ENCODE measurements at places on chromosomes 1 and 21. TPM values are rescaled to one million over a fixed set of nuclear protein-coding genes. Genes with fewer than 3 reads are reported as not detected.

- DNase-seq = no peak
Measured at GRCh38 chr1:210605099-210605498, 276.4 kb downstream of the HHAT start.

The WNT3A gene
- not detected for total RNA-seq

DNA sequence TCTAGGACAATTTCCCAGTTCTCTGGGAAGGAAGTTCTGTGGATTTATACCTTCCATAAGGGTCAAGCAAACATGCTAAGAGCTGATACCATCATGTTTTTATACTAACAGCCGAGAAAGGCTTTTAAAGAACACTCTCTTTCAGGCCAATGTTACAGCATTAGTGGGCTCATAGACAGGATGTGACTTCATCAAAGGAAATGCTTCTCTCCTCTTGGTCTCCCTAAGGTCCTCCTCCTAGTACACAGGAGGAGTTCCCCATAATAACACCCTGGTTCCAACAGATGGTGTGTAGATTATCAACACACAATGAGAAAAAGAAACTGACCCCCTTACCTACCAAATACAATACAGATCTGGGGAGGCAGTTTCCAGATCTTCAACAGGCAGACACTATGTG lies 26.7 kb upstream of the GLIS1 start:
- peak; percentile 54 for DNase-seq

- DNase-seq = peak; percentile 71
Measured at GRCh38 chr1:27789540-27790041, 16.6 kb downstream of the STX12 start.

GRCh38 chr1:164683235-164683634 lies 124.3 kb downstream of the PBX1 start:
- DNase-seq = peak; percentile 50

The SNX7 gene
- 80.3 TPM for total RNA-seq

DNA sequence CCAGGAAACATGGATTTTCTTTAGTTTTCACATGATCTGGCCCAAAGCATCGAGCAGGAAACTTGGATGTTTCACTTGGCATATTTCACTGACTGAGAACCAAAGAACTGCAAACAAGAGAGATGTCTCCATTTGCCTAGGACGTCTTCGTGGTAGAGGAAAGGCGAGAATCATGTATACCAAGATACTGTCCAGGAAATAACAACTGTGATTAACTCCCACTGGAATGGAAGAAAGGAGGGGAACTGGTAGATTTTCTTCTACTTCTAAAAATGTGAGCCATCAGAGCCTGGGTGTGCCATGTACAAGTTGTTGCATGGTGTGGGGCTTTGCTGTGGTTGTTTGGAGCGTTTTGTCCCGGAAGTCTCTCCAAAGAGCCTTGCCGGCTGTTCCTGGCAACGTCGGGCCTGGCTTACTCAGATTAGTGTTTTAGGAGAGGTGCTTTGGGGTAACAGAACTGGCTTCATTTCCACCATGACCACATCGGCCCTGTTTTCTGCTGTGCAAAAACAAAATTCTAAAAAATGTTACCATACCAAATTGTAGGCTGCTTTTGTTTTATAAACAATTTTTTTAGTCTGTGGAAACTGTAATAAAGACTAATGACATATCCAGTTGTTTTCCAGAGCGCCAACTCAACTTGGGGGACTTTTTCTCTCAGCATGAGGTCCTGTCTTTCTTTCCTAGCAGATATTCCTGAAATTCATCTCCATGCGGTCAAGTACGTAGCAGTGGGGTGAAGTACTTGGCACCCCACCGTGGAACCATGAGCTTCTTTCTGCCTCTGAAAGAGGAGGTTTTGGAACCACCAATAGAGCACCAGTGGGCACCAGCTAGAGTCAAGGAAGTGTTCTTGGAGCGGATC lies 118.3 kb downstream of the TM2D1 start:
- peak; percentile 88 for DNase-seq

- DNase-seq = no peak
Measured at GRCh38 chr1:152047413-152047729, 10.6 kb upstream of the S100A11 start.

The MTF2 gene
- total RNA-seq = 8.6 TPM

- DNase-seq = no peak
Measured at GRCh38 chr1:9051379-9051778, 18.1 kb downstream of the SLC2A5 start.

GRCh38 chr1:171267391-171267790 lies 19.1 kb downstream of the FMO1 start:
- DNase-seq = peak; percentile 67

DNA sequence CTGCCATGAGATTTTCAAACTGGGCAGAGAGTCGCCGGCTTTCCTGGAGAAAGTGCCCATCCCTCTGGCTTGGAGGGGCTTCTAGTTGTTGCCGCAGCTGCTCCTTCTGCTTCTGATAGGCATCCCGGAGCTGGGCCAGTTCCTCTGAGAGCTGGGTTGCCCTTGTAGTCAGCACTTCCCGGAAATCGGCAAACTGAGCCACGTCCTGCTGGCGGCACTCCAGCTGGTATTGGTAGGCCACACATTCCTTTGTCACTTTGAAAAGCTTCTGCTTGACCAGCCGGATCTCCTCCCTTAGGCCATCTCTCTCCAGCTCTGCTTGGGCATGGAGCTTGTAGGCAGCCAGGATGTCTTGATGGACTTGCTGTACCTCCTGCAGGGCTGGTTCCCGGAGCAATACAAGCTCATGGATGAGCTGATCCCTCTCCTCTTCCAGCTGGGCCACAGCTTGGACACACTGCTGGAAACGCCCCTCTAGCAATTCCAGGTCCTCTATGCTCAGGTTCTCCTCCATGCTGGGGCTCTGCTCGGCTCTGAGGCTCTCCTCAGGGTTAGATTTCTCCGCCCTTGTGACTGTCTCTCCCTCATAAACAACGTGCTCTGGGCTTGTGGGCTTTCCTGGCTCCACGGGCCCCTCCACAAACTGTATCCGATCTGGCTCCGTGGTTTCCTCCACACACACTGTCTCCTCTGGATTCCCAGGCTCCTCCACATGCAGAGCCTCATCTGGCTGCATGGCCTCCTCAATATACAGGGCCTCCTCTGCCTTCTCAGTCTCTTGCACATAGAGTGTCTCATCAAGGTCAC lies 7.3 kb downstream of the SYNC start:
- DNase-seq = peak; percentile 89
